ENCODE measurements at places on chromosomes 2 and 18.

DNA sequence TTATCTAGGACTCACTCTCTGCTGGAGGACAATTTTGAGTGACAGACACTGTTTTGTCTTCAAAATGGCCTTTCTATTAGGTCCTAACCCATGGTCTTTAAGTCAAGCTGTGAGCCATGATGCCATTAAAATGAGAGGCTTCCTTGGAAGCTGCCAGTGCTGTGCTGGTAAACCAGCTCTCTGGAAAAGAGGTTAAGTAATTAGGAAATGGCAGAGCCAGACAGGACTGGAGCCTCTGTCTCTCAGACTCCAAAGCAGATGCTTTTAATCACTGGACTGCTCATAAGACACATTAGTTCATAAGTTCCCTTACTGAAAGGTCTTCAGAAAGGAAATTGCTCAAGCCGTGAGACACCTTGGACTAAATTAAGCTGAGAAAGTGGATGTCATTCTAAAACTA lies 25.8 kb upstream of the LHCGR start:
- peak; percentile 63 for DNase-seq

GRCh38 chr18:22324191-22325131 lies 93.3 kb downstream of the CTAGE1 start:
- DNase-seq = peak; percentile 47

DNA sequence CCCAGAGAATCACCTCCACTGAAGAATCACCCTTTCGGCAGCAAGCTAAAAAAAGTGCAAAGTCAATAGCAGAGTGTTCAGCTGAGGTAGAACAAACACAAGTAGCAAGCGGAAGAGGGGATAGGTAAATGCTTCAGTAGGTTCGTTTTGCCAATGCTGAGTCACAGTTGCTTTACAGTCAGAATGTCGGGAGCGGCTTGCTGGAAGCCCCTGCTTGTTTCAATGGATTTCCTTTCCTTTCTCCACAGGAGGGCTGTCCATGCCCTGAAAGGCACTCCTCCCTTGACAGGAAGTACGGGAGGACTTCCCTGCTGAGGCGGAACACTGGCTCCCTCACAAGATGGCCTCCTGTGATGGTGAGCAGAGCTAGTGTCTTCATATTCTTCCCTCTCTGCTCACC lies 146.2 kb upstream of the LYPD1 start:
- no peak for DNase-seq

DNA sequence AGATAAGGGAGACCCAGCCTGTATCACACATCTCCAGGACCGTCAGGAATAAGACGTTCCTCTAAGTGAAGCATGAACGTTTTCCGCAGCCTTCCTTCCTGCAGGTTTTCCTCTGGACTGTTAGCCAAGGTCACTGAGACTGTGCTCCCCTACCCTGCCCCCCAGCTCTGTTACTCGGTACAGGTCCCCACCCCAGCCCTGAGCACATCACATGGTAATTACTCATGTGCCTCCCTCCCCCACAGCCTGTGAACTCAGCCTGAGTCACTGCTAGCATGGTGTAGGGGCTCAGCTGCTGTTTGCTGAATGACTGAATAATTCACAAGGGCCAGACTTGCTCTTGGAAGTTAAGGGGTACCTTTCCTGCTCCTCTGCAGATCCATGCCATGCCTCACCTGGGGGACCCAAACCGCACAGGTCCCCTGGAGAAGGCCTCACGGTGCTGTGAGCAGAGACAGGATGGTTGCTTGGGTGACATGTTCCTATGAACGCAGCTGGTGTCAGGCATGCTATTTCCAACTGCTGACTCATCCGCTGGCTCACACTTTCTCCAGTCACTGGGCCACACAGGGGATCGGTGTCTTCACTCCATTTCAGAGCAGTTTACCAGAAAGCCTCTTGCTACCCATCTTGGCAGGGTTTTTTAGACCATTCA lies 88.2 kb downstream of the PLB1 start:
- DNase-seq = peak; percentile 98

- DNase-seq = no peak
Observed at GRCh38 chr2:57878171-57878865, 168.3 kb upstream of the VRK2 start.

GRCh38 chr2:196440413-196440812 lies 199.1 kb upstream of the CCDC150 start:
- no peak for DNase-seq

Measured in GM23248 (cell line).